Fibroblast of the aortic adventitia (primary cell): ENCODE measurements at places on chromosomes 11 and 22.
A peak's percentile ranks its signal among the peaks of the same experiment; 100 is the strongest.

DNA sequence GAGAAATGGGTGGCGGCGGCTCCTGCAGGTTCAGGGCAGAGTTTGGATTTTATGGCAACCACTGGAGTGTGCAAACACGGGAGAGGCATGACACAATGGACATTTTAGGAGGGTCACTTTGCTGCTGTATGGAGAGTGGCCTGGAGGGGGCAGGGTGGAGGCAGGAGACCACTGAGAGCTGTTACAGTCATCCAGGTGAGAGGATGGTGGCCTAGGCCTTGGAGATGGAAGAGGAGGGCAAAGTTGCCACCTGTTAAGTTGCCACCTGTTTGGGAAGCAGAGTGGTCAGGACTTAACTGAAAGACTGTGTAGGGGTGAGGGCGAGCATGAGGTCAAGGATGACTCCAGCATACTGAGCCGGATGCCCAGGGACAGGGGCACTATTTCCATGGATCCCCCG lies 2.3 kb upstream of the RAD9A start:
- DNase-seq = no peak

GRCh38 chr22:49392841-49393510 lies 434.7 kb downstream of the BRD1 start:
- no peak for DNase-seq

DNA sequence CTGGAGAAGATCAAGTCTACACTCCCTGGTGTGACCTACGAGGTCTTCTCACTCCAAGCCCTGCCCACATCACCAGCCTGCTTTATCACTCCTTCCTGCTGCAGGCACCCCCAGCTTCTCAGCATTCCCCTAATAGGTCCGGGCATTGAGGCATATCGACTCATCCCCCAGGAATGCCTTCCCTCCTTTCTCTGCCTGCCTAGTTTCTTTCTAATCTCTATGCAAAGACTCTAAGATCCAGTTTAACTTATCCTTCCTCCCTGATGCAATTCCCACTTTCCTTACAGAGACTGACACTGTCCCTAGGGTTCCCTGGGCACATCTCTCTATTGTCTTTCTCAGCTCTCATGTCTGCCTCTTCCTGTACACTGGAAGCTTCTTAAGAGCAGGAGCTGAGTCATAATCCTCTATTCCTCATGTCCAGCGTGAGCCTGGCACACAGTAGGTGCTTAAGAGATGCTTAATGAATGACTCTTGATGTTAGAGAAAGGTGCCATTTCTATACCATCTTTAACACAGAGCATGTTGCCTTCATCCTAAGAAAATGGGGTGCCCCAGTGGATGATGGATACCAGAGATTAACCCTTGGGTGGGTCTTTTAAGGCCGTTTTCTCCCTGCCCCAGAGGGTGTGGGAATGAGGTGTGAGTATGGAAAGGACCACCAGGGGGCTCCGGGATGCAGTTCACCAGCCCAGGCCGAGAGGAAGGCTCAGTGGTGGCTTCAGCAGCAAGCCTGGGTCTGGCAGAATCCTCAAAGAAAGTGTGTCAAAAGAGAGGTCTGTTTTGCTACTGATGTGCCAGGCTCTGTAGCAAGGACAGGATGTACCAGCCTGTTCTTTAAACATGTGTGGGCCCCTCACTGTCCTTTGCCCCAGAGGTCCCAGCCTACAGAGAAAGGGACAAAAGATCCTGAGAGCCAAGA lies 34.7 kb downstream of the PARVA start:
- peak; percentile 95 for DNase-seq

DNA sequence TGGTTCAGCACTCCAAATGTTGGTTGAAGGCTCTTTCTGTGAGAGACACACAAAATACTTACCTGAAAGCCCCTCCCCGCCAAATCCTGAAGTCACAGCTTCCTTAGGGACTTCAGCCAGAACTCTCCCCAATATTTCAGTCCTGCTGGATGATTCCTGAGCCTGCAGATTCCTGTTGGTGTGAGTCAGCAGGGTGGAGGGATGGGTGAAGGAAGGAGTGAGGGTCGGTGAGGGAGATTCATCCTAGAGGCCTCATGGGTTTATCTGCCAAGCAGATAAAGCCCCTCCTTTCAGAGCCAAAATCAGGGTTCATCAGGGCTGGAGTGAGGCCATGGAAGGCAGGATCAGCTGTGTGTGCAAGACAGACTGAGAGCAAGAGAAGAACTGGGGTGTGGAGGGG lies 37.9 kb downstream of the SMIM38 start:
- no peak for DNase-seq

DNA sequence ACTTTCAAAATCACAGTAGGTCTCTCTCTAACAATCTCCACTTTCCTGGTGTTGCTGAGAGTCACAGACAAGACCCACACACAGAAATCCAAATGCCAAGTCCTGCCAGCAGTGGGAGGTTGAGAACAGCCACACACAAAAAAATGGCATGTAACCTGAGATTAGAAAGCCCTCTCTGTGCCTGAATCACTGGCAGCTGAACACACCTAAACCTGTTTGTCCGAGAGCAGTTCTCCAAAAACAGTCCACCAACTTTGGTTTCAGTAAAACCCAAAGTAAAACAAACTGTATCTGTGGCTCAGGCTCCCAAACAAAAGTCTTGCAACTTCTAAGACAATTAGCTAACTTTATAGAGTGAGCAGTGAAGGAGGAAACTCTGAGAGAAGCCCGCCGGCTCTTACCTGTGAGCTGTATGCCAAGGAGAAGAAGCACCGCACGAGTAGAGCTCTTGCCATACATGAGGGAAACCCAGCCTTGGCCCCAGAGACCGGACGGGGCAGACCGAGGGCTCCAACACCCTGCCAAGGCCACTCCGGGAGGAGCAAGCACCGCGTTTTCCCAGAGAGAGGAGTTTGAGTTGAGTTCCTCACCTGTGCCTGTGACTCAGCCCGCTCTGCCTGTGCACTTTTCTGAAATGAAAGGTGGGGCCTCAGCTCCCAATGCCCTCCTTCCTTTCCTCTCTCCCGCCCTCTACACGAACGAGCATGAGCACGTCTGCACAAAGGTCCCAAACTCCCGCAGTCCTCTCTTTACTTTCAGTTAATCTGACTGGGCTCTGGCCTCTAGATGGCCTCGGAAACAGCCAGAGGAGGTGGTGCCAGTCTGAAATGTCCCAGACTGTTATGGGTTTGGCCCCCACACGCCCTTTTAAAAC lies at the start of gene MPZL2:
MPZL2 (minus strand) TSS at position 603 of the 874 bp plus-strand sequence; CDS start at position 459, 144 bp downstream.
- DNase-seq = no peak

DNA sequence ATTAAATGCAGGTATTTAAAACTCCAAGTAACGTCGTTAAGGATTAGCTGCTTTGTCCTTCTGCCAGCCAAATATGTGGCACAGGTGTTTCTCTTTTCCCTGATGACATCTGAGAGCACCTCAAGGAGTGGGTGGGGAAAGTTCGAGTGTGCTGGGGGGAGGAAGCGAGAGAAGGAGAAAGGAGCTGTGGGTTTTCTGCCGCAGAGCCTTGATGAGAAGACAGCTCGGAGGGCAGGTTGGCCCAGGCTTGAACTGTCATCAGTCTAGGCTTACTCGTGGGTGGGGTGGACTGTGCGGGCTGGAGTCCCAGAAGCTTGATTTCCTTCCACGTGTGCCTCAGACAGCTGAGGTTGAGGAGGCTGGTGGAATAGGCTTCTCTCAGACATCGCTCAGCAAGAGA lies 15.2 kb upstream of the SORL1-AS1 start:
- no peak for DNase-seq

- DNase-seq = no peak
Measured at GRCh38 chr11:86464509-86465221, 90.0 kb downstream of the CCDC81 start.

DNA sequence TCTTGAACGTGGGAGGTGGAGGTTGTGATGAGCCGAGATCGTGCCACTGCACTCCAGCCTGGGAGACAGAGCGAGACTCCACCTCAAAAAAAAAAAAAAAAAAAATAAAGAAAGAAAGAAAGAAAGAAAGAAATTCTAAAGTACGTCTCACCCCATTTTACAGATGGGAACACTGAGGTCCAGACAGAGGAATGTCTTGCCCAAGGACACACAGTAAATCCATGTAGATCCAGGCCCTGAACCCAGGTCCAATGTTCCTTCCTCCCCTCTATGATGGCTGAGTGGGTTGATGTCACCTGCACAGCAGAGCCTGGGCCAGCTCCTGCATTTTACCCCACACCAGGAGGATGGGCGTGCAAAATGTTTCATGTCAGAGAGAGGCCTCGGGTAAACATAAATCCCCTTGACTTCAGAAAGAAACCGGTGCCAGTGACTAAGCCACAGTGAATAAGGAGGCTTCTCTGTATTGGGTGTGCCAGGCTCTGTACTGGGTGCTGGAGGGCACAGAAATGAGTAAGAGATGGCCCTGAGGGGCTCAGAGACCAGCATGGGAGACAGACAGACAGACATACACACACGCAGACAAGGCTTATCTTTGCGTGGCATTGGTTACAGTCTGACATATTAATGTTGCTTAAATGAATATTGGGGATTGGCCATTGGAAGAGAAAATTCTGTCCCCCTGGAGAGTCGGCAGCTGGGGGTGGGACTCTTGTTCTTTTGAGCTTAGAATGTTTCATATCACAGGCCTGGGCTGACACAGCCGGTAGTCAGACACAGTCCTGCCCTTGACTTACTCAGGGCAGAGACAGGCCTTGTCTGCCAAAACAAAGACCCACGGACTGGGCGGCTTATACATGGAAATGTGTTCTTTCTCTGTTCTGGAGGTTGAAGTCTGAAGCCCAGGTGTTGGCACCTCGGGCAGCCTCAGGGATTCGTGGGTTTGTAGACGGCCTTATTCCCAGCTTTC lies 105.4 kb downstream of the MIAT start:
- peak; percentile 21 for DNase-seq

DNA sequence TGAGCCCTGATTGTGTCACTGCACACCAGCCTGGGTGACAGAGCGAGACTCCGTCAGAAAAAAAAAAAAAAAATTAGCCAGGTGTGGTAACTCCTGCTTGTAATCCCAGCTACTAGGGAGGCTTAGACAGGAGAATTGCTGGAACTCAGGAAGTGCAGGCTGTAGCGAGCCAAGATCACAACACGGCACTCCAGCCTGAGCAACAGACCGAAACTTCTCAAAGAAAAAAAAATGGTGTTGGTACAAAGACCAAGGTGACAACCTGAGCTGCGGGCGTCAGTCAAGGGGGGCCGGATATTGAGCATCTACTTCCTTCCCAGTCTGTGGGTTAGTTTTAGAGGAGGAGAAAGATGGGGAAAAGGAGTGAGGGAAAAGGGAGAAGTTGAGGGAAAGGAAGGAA lies 48.5 kb upstream of the HSPA8 start:
- DNase-seq = no peak

DNA sequence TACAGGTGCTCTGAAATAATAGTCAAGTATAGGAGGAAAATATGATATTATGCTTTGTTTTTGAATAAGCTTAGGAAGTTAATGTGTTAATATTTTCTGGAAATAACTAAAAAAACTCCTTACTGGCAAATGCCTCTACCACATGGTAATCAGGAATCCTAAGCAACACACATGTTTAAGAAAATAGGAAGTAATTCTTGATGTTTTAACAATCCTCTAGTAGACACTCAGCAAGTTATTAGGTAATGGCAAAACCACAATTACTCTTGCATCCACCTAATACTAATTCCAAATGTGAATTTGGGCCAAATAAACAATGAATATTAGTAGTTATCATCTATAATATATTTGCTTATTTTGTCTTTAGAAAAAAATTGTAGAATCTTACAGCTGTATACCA lies 53.6 kb downstream of the SLC35F2 start:
- DNase-seq = no peak

DNA sequence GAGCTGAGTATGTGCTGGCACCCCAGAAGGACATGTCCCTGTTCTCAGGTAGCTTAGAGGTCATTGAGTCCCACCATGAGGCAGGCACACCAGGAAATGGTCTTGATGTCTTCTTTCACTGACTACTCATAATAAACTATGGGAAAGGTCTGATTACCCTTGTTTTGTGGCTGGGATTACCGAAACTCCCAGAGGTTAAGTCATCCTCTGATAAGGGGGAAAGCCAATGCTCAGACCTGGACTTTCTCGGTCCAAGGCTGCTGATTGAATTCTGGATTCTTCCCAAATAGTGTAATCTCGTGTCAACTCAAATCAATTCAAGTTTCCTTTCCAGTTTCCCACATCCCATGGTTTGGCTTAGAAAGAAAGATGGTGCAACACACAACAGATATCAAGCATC lies 3.7 kb upstream of the CD44 start:
- DNase-seq = peak; percentile 95

GRCh38 chr11:17960091-17960490 lies 52.8 kb downstream of the SERGEF start:
- no peak for DNase-seq

- DNase-seq = no peak
Measured at GRCh38 chr11:117761993-117762392, 35.0 kb downstream of the DSCAML1 start.

- DNase-seq = no peak
Measured at GRCh38 chr11:128627666-128628324, 40.4 kb upstream of the ETS1 start.

DNA sequence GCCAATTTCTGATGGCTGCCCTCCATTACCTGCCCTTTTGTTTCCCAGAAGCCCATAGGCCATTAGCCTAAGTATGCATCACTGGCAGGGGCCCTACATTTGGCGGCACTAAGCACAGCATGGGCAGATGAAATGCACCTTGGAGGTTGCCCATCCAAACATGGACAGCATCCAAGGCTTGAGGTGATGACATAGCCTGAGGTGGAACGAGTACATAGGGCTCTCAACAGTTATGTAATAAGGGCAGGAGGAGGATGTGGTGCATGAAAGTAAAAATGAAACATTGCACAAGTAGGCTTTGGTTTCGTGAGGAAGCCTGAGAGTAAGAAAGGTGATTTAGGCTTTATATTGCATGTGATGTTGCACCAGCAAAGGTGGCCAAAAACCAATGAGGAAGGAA lies 148.1 kb downstream of the FAM76B start:
- peak; percentile 23 for DNase-seq

DNA sequence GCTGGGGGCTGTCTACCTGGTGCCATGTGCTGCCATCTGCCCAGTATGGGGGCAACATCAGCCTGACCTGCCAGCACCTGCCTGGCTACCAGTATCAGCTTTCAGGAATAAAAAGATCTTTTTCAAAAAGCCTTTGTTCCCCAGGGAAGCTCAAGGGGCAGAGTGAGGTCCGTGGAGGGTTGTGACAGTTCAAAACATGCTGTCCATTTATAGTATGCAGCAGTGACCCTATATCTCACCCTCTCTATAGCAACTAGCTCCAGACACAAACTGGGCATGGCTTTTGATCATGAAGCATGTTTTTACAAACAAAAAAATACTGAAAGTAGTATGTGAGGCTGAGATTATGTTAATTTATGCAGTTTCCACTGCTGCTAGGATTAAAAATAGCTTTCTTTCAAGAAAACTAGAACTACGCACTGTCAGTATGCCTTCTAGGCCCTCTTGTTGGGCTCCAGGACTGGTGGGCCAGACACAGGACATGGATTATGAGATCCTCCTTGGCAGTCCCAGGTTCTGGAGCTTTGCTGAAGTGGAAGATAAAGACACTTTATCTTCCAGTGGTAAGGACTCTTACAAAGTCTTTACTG lies 23.4 kb downstream of the NAV2 start:
- DNase-seq = no peak

- peak; percentile 2 for DNase-seq
Measured at GRCh38 chr11:75174781-75175370, 24.0 kb downstream of the SLCO2B1 start.
